ENCODE measurements at places on chromosomes 4 and X.

GRCh38 chr4:20592013-20592412, 108.2 kb upstream of the PACRGL start:
- DNase-seq = no peak

- no peak for DNase-seq
Measured at GRCh38 chrX:120462370-120462769, 6.7 kb downstream of the LAMP2 start.

DNA sequence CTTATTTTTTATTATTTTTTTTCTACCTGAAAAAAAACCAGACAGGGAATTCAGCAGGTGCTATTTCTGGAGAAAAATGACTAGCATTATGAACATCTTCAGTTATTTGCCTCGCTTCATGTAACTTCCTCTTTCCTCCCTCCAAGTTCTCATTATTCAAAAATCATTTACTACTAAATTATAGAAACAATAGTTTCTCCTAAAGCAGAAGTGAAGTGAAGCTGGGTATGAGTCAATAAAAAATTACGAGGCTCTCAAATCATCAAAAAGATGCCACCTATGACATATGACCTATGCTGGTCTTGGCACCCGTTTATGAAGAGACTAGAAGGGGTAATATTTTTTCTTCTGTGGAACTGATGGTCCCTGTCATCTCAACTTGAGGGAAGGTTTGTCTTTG, 145.0 kb upstream of the AADAT start:
- DNase-seq = no peak

DNA sequence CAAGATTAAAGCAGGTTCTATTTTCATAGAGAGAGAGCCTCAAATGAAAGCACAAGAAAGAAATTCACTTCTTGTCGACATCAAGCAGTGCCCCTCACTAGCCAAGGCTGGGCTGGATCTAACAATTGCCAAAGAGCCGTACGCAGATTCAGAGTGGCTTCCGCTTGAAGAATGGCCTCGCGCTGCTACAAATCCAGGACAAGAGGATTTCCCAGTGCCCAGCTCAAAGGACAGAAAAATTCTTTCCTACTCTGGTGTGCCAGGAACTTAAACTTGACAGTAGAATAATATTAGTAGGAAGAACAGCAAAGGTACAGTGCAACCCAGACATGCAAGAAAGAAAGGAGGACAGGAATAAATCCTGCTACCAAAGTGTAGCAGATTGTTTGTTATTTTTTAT, 56.5 kb upstream of the PPARGC1A start:
- no peak for DNase-seq

- peak; percentile 73 for DNase-seq
Measured at GRCh38 chrX:115650916-115651315, 89.9 kb downstream of the PLS3 start.

- DNase-seq = no peak
Measured at GRCh38 chr4:181331214-181331613, 912.0 kb upstream of the TENM3 start.

DNA sequence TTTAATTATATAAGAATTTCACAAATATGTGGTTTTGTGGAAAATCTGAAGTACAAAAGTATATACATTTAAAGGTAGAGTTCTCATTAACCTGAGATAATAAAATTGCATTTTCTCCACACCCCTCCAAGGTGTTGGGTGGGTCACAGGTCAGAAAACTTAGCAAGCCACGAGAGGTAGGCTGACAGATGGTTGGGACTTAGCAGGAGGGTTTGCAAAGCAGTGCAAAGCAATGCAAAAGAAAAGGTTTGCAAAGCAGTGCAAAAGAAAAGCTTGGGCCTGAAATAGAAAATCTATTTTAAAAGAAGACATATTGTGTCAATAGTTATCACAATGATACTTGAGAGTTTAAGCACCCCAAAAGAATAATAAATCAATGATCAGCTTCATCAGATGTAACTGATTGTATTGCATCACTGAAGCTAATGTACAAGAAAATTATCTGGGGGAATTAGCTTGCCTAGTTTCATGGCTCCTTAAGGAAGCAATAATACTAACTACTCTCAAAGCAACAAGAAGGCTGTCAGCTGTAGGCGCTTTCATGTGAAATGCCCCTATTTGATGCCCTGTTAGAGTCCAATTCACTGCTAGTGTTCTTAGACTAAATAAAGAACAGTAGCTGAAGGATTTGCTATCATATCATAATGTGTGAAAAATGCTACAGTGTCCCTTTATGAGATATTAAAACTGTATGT, 319.5 kb downstream of the KCNIP4 start:
- DNase-seq = no peak

DNA sequence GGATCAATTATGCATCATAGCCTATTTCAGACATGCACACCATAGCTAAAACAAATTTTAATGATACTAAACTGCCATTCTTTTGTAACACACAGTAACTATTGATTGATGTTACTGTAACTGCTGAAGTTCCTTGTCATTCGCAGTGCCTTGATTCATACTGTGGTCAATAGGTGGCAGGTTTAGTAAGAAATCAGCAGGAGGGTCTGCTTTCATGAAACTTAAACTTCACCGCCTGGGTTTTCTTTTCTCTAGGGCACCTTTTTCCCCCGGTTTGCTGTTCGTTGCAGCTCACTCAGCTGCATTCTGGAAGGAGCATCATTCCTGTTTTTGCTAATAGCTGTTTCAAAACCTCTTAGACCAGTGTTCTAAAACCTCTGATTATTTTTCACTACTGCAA, 88.1 kb downstream of the RPA4 start:
- no peak for DNase-seq

DNA sequence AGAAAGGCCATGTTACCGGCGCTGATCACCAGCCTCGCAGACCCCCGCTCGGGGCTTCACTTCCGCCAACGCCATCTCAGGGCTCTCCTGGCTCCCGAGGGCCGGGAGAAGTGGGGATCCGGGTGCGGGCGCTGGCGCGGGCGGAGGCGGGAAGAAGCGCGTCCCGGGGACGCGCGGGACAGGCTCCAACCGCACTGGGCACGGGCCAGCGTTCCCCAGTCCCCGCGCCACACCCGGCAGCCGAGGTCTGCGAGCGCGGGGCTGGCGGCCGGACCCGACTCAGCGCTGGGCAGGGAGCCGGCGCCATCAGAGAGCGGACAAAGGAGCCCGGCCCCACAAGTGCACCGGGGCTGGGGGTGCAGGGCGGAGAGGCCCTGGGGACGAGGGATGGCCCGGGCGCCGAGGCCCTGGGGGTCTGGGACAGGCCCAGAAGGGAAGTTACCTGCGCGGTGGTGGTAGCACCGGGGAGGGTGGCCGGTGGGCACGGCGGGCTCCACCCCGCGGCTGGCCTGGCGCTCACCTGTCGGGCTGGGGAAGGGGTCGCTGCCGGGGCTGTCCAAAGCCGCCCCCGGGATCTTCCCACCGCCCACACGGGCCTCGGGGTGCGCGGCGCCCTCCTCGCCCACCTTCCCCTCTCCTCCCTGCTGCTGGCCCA, 449 bp downstream of the CTPS2 start:
- no peak for DNase-seq

GRCh38 chr4:66556651-66557278, 886.5 kb upstream of the EPHA5 start:
- DNase-seq = no peak

- no peak for DNase-seq
Measured at GRCh38 chr4:141458501-141458900, 177.9 kb upstream of the IL15 start.
